Activated T-cell treated with anti-CD3 and anti-CD28 coated beads, Interleukin-2, amount 50 U/mL, for 1 hour (primary cell): ENCODE measurements at places on chromosomes 1 and 21.
A peak's percentile ranks its signal among the peaks of the same experiment; 100 is the strongest.

DNA sequence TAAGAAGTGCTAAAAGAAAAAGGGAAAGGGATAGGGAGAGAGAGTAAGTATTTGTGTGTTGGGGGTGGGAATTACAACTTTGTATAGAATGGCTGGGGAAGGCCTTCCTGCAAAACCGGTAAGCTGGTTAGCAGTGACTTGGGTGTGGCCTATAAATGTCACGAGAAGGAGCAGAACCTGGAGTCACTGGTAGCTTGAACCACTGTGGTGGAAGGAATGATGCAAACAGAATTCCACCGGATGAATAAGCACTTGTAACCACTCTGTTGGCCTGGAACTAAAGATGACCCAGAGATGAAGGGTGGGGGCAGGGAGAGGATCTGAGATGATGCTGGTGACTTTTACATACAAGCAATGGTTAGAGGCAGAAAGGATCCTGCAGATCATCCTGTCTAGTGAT is 8.9 kb downstream of the XKR8 start:
- no peak for DNase-seq

GRCh38 chr1:223401873-223402789 is 8.9 kb downstream of the CCDC185 start:
- DNase-seq, result no peak

- no peak for DNase-seq
Measured at GRCh38 chr1:114238053-114238452, 84.4 kb upstream of the SYT6 start.

DNA sequence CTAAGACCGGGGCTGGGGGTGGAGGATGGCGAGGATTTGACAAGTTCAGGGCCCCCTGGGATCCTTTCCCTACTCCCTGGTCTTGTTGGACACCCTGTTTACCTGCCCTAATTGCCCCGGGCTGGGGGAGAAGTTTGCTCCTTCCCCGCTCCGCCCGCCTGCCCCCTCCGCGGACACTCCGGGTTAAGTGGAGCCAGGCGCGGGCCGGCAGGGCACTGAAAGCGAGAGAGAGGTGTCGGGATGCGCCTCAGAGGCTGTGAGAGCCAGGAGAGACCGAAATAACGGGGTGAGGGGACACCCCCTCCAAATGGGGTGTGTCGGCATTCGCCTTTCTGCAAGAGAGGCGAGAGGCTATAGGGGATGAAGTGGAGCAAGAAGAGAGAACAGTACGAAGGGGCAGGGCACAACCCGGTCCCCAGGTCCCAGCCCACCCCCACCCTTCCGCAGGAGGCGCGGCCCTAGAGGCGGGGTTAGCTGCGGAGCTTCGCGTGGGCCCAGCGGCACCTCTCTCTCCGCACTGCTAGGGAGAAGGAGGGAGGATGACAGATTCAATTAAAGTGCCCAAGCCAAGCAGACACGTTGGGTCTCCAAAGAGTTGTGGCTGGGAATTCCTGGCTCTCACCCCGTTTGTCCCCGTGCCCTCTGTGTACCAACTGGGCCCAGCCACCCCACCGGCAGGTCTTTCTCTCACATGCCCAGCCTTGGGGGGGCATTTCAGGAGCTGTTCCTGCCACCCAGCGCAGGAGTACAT is 3.8 kb downstream of the EFNA3 start:
- peak; percentile 46 for DNase-seq

GRCh38 chr1:206637605-206638004 is 2.3 kb downstream of the DYRK3 start:
- no peak for DNase-seq

DNA sequence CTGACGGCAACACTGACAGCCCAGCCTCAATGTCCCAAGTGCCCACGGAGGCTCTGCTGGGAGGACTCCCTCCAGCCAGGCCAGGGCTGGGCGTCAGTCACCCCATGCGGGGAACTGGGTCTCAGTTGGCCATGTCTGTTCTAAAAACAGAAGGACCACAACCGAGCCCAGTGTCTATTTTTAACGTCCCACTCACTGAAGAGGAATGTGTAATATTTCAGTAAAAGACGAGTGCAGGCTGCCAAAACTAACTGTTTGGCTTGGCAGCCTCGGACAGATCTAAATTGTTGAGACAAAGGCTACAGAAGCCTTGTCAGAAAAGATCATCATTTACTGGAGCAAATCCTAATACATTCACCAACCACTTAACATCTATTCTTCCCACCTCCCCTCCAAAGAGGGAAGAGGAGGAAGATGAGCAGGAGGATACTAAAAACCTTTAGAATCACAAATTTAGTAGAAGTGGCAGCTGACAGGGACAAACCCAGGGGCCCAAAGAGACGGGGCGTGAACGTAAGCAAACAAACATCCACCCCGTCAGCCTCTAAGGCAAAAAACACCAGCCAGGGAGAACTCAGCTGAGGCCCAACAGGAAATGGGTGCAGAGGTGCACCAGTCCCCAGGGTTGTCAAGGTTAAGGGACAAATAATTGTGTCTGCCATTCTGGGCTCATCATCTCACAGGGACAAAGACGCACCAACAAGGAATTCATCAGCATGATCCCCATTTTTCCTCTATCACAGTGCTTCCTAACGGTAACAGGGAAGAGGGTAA is 18.7 kb downstream of the C1orf198 start:
- DNase-seq, result no peak

DNA sequence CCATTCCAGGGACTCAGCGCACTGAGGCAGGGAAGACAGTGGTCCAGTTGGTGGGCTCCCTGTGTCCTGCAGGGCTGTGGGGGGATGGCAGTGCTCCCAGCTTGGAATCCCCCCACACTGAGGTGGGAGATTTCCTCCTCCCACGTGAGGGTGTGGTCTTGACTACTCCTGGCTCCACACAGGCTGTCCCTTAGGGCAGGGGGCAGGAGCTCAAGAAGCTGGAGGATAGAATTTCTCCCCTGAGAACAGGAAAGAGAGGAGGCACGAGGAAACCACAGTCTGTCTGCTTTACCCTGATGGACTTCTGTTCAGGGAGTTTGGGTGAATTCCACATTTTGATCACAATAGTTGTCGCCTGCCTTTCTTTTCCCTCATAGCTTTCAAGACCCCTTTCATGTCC is 62.1 kb downstream of the CACNA1E start:
- no peak for DNase-seq

DNA sequence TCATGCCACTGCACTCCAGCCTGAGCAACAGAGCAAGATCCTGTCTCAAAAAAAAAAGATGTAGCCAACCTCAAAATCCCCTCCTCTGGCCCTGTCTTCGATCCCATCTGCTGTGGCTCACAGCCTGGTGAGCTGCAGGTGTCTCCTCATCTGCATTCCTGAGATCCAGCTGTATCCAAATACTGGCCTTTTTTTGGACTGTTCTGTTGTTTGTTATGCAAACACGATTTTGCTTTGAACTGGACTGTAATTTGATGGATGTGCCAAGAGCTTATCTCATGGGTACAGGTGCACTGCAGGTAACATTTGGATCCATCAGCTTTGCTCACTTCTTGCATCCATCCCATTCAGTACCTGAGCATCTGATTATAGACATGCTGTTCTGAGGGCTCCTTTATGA is 14.1 kb upstream of the FAM43B start:
- DNase-seq, result no peak

DNA sequence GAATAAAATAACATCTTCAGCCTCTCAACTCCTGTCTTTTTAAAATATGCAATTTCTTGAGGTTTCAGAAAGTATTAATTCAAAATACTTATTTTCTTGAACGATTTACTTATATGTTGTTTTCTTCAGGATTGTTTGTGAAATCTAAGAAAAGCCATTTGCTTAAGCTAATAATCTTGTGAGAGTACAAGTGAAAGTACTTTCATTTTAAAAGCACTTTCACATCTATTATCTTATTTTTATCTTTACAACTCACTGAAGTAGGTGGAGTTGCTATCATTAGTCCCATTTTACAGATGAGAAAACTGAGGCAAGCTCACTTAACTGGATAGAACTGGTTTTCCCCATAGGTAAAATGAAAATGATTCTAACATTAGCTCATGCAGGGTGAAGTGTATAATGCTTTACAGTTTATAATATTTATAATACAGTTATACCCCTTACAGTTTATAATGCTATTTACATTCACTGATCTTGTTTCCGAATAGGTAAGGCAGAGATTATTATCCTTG is 4.7 kb upstream of the PLPP3 start:
- DNase-seq, result no peak

GRCh38 chr1:245085508-245086095 is 69.2 kb upstream of the KIF26B start:
- no peak for DNase-seq
